ENCODE measurements at places on chromosomes 6 and 20.

- no peak for DNase-seq
These were observed 9.3 kb downstream of the NUDT3 start for GRCh38 chr6:34383161-34383631.

- DNase-seq: no peak
These were observed 76.4 kb upstream of the MLN start for GRCh38 chr6:33880104-33880678.

GRCh38 chr20:12638633-12639312 is 370.0 kb upstream of the SPTLC3 start:
- DNase-seq: no peak

DNA sequence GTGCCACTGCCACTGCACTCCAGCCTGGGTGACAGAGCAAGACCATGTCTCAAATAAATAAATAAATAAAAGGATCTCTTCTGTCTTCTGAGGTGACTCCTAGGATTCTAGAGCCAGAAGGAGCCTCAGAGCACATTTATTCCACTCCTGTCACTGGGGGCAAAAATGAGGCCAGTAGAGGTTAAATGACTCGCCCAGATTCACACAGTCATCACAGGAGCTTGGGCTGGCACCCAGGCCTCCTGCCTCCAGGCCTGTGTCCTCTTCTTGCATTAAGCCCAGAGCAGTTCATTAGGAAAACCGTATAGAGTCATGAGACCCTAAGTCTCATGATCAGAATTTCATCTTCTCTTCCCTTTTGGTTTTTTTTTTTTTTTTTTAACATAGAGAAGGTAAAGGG is 243.3 kb downstream of the NRN1 start:
- no peak for DNase-seq

DNA sequence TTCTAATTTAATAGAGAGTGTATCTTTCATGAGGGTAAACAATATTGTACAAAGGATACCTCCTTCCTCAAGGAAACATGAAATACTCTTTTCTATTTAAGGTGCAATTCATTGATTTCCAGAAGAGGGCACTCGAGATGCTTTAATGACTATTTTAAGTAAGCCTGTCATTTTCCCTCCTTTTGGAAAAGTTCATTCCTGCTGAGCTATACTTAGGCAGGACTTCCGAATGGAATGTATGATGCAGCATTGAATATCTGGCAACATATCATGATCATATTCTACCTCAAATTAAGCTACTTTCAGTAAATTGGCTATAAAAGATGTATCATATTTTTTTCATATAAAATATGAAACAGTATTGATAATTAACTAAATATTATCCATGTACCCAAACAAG is 5.0 kb downstream of the DST start:
- no peak for DNase-seq
